ENCODE measurements at places on chromosomes 5 and 9.
A peak's percentile ranks its signal among the peaks of the same experiment; 100 is the strongest.

DNA sequence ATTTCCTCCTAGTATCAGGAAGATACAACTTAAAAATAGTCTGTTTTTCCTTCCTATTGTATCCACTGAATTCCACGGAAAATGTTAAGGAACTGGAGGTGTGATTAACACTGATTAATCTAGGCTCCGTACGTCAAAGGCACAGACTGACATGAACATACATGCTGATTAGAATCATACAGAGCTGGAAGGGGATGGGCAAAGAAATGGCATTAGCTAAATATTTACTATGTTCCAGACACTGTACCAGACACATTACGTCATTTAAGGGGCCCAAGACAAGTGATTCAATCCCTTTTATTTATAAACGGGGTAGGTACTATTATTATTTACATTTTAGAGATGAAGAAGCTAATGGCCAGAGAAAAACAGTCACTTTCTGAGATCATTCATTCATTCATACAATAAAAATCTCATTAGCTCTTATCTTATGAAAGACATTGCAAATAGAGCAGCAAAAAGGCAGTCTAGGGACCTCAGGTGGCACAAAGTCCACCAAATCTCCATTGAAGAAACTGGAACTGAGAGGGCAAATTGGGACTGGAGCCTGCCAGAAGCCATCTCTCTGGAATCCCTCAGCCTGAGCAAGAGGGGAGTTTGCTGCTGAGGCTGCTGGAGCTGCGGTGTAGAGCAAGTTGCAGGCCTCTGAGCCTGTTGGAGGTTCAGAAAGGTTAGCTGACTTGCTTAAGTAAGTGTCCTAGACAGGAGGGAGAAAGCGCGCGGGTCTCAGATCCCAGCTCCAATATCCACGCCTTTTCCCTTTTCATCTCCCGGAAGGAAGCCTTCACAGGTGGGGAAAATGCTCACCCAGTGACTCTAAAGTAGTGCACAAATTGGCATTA, 1.6 kb upstream of the TGFBR1 start:
- DNase-seq, result no peak

- no peak for DNase-seq
These were observed 6.8 kb upstream of the FEM1C start for GRCh38 chr5:115551415-115551814.

GRCh38 chr5:54700986-54701578, 183.5 kb downstream of the SNX18 start:
- no peak for DNase-seq

GRCh38 chr5:158471535-158471924, 612.6 kb upstream of the CLINT1 start:
- no peak for DNase-seq

GRCh38 chr9:102497709-102498108, 497.4 kb upstream of the CYLC2 start:
- DNase-seq, result no peak

GRCh38 chr5:176650354-176650884, 3.1 kb downstream of the TSPAN17 start:
- DNase-seq, result no peak

DNA sequence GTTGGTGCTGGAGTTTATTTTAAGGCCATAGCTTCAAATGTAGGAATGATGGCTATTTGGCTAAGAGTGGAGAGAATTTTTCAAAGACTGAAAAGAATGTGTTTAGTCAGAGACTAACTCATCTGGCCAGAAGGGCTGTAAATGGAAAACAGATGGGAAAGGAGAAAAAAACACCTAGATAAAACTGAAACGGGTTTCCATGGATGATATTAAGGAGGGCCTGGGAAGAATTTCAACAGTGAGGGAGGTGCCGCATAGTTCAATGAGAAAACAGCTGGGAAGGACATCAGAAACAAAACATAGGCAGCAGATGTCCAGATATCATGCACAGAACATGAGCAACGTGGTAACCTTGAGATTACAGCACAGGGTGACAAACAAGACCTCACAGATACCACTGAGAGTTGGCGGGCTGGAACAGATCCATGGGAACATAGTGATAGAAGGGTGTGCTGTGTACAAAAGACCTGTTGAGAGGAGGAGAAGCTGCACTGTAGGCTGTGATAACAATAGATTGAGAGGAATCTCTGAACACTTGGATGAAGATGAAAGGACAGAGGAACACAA, 31.2 kb upstream of the RAD23B start:
- no peak for DNase-seq

DNA sequence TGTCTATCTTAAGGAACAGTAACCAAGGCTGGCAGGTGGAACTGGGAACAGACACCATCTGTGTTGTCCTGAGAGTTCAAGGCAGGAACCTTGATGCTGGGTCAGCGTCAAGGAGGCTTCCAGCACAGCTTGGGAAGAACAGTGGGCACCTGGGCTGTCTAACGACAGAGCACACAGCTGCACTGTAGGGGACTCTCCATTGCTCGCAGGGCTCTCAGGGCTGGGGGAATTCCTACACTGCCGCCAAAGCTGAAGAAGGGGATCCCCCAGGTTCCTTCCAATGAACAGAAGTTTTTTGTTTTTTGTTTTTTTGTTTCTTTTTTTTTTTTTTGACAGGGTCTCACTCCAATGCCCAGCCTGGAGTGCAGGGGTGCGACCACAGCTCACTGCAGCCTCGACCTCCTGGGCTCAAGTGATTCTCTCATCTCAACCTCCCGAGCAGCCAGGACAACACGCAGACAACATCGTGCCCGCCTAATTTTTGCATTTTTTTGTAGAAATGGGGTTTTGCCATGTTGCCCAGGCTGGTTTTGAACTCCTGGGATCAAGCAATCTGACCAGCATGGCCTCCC, 81.9 kb downstream of the PTPN3 start:
- DNase-seq, result peak; percentile 72

GRCh38 chr5:42944989-42945388, 95.1 kb downstream of the ANXA2R start:
- DNase-seq, result no peak

DNA sequence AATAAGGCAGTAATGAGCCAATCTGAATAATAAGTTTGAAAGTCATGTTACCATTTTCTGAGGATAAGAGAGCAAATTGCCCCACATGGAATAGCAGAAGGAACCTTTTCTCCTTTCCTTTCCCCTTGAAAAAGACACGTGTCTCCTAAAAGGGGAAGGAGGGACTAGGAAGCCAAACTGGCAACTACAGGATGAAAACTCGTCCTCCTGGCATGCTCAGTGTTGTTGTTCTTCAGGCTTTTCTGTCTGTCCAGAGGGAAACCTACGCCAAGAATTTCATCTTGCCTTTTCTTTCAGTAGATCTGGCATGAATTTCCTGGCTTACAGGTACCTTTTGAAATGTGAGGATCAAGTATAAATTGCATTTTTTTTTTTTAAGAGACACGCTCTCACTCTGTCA, 355.9 kb upstream of the TLE4 start:
- no peak for DNase-seq

DNA sequence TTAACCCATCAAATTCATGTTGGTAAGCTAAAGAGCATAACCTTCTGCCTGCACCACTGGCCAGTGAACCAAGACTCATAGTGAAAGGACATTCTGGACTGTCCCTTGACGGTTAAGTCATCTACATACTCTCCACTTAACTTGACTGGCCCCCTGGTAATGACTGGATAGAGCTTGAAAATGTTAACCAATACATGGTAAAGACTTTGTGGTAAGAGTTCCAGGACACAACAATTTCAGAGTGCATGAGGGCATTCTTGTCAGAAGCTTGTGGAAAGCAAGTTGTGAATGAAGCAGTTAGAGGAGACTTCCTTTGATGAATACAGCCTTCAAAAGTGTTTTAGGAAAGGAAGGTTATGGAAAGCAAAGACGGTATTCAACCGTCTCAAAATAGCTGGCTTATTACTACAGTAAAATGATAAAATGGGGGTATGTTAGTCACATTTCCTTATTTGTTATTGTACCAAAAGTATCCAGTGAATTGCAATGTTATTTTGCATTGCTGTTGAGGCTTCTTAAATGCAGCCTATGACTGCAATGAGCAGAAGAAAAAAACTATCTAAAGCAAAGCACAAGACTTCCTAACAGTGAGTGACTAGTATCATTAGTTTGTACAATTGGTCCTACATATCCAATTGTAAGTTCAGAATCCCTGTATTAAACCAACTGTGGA, 47.2 kb upstream of the DAB2 start:
- DNase-seq, result no peak

DNA sequence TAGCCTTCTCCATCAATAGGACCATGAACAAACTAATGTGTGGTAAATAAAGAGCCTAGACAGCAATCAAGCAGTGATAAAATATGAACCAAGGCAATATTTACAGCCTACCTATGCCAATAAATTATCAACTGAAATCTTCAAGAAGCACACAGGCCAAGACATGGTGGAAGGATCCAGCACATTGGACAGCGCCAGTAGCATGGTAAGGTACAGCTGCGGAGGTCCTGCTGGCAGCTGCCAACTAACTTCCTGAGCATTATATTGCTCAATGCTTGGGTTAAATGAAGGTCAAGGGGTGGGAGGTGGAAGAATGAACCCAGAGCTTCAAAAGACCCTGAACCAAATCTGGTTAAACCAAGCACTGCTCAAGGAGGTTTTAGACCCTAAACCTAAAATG, 16.5 kb upstream of the SPDL1 start:
- no peak for DNase-seq

- DNase-seq, result no peak
These were observed 37.9 kb upstream of the DIRAS2 start for GRCh38 chr9:90680534-90680933.

- peak; percentile 79 for DNase-seq
These were observed 7.7 kb downstream of the RANBP6 start for GRCh38 chr9:6007770-6008168.

- DNase-seq, result no peak
These were observed 116.5 kb downstream of the PIK3R1 start for GRCh38 chr5:68332080-68332451.

GRCh38 chr9:6197330-6197729, 18.3 kb upstream of the IL33 start:
- DNase-seq, result peak; percentile 12

- no peak for DNase-seq
These were observed 92.0 kb downstream of the DCP2 start for GRCh38 chr5:113068559-113068958.

DNA sequence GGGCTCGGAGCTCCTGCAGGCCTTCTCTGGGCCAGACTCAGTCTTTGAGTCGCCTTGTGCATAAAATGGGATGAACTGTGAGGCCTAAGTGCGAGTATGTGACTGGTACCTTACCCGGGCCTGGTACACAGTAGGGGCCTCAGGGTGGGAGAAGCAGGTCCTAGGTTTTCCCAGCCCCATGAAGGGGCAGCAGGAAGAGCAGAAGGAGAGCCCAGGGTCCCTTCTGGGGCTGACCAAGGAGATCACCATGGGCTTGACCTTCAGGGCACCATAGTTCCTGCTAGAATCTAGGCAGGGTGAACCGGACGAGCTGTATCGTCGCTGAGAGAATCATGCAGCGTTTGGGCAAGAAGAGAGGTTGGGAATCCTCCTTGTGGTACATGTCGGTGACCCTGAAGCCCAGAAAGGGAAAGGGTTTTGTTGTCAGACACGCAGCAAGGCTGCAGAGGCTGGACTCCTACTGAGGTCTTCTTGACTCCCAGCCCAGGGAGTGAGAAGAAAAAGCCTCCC, 373 bp upstream of the PHYKPL start:
- DNase-seq, result no peak

DNA sequence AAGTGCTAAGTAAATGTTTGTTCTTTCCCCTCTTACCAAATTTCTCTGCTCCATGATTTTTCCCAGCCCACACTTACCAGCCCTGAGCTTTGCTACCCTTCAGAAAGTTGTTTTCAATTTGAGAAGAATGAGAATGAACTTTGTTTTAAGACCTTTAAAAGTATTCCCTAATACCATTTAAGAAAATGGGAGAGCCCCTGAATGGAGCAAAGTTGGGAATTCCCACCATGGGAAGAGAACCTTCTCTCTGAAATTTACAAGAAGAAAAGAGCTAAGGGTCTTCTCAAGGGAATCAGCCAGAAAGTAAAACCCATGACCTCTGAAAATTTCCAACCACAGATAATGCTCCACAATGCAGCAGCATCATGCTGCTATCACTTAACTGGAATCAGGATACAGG, 17.7 kb downstream of the ZNF366 start:
- DNase-seq, result no peak

GRCh38 chr5:82982846-82983245, 94.3 kb downstream of the TMEM167A start:
- no peak for DNase-seq

- peak; percentile 73 for DNase-seq
These were observed 30.4 kb downstream of the JADE2 start for GRCh38 chr5:134555890-134556311.
